ENCODE measurements at places on chromosomes 1 and 21.

DNA sequence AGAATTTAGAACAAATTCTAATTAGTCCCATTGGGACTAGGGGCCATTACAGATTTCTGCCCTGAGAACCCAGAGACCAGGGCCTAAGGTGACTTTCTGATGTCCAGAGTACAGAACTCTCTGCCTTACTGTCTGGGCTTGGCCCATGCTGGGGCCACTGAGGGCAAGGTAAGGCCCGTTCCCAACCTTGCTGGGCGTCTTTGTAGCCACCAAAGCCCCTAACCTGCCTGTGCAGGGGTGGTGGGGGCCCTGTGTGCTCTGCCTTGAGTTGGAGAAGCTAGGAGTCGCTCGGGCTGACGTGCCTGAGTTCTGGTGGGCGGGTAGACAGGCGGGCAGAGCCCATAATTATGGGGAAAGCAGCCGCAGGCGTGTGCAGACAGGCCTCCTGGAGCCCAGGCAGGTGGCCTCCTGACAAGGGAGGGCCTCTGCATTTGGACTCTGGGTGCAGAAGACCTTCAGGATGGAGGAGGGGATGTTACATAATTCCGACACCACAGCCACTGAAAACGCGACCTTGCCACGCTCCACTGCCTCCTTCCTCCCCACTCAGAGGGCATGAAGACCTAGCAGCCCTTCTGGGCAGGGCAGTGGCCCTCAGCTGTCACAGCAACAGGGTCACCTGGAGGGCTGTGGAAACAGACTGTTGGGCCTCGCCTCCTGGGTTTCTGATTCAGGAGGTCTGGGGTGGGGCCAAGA, 239.9 kb upstream of the TMEM51 start:
- no peak for DNase-seq

DNA sequence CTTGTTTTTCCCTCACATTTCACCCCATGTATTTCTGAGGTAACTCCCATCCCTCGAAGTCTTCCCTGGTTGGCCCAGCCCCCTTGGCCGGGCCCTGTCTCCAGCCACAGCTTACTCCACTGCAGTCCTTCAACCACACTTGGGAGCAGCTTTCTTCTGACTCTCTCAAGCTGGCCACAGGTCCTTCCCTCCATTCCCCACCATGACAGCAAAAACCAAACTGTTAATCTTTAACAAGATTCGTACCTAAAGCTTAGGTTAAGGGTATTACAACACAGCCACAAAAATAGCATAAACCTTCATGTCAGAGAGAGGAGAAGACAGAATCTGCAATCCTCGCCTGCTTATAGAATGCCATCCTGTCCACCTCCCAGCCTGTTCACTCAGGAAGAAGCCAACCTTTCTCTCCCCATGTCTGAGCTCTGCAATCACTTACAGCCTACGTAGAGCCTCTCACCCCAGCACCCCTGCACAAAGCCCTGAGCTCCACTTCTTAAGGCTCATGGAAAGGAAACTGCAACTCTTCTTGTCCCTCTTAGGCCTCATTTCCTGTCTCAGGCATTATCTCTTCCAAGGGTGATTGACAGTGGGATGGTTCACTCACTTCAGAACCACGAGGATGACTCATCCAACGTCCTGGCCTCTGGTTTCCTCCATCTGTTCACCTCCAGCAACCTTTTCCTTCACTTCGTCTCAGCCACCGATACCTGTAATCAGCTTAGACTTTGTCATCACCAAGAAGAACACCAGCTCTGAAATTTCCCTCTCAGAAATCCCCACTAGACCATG, 72.8 kb downstream of the CD2 start:
- DNase-seq = no peak

DNA sequence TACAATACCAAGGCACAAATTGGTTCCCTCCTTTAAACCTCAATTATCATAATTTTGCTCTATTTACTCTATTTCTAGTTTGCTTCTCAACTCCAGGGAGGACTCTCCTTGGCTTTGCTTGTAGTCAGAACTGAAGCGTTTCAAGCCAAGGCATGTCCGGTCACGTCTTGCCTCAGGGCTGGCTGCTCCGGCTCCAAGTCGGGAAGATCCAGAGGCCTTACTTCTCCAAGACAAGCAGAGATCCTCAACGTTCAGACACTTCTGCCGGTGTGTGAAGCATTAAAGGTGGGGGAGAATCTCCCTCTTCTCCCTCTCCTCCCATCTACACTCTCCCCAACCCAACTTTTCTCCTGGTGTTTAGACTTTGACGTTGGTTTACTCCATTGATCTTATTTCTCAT, 7.2 kb upstream of the HHAT start:
- DNase-seq = no peak

- DNase-seq = no peak
Observed at GRCh38 chr21:23307065-23307464, 2300.2 kb downstream of the MRPL39 start.

DNA sequence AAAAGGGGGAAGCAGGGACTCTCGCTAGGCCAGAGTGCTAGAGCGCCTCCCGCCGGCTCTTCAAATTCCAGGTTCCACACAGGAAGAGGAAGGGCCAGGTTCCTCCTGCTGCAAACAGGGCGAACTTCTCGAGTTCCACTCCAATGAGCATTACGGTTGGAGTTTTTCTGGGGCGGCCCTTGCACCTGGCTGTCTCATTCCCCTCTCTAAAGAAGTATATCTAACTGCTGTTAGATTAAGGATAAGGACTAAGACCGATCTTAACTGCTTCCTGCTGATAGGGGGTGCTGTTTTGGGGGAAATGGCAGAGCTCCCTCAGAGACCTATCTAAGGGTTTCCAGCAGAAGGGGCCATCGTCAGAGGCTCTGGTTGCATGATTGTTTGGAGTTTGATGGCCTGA, 138.0 kb downstream of the RABGAP1L start:
- no peak for DNase-seq

DNA sequence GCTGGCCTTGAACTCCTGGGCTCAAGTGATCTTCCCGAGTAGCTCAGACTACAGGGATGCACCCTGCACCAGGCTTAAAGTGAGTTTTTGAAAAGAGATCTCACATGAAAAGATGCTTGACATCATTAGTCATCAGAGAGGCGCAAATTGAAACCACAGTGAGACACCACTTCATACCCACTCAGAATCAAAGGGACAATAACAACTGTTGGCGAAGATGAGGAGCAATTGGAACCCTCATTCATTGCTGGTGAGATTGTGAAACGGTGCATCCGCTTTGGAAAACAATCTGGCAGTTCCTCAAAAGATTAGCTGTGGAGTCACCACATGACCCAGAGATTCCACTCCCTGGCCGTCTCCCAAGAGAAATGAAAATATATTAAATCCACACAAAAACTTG, 122.3 kb downstream of the PGBD5 start:
- DNase-seq = no peak

DNA sequence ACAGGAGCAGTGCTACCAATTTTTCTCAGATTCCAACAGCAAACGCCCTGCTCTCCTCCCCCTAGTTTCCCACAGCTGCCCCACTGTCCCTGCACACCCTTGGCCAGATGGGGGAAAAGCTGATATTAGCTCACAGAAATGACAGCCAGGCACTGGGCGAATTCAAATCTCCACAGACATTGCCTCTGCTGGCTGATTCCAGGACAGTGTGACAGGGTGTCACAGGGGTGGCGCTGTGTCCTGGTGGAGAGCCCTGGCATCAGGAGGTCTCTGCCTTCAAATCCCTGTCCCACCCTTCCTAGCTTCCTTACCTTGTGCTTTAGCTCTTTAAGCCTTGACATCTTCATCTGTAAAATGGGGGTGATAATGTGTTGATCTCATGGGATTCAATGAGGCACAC, 10.4 kb downstream of the OLIG1 start:
- DNase-seq = no peak

- DNase-seq = no peak
Observed at GRCh38 chr1:18285538-18285924, 177.9 kb downstream of the IGSF21 start.

GRCh38 chr1:234667600-234668576, 57.9 kb upstream of the IRF2BP2 start:
- no peak for DNase-seq

GRCh38 chr1:8384577-8384976, 66.7 kb downstream of the SLC45A1 start:
- DNase-seq = no peak

DNA sequence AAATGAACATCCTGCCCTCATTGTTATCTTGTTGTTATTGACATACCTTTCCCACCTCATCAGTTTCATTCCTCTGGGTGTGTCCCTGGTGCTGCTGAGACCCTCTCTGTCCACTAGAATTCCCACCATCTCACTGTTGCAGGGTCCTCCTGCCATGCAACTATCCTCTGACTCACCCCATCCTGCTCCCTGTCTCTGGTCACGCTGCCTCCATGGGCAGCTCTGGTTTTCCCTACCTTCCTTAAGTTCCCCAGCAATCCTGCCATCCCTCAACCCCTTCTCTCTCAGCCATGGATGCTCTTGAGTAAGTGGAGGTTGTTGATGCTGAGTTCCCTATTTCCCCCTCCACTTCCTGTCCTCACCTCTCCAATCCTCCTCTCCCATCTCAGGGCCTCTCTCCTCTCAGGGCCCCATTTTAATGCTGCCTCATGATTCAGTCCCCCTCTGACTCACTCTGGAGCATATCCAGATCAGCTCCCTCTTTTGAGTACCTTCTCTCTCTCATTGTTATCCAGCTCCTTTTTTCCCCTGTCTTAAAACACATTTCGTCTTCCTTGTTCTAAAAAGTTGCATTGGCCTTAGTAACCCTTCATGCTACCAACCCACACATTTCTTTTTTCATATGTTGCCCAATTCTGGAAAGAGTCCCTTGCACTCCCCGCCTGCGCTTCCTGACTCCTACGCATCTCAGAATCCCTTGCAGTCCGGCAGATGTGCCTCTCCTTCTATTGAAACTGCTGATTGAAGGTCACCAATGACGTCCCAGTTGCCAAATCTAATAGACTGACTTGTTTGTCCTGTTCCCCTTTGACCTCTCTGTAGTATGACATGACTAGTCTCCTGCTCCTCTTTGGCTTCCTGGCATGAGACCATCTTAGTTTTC, 92.0 kb downstream of the CNIH3 start:
- no peak for DNase-seq

GRCh38 chr1:36562181-36562685, 79.5 kb upstream of the CSF3R start:
- peak; percentile 1 for DNase-seq

DNA sequence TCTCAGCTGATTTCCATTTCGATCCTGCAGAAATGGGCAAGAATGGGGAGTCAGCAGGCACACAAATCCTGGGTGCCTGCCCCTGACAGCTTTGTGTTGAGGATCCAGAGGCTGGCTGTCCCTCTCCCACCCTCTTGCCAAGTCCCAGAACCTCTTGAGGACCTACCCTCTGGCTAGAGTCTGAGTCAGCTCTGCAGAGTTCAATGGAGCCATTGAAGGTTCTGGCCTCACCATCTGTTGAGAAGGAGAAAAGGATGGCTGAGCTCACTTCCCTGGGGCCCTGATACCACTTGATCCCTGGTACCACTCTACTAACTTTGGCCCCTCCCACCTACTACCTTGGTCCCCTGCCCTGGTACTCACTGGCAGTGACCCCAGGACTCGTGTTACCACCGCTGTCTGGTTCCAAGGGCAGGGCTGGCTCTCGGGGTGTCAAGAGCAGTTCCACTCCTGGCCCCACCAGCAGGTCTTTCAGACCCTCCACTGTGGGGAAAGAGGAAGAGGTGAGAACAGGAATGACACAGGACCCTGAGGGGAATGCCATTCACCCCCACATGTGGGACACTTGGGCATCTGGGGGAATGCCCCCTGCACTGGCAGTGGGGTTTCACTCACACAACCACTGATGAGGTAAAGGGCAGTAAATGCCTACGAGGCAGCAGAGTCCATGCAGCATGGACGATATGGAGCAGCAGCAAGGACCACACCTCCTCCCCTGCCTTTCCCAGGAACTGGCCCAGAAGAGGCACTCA, 10.5 kb downstream of the RXFP4 start:
- no peak for DNase-seq

DNA sequence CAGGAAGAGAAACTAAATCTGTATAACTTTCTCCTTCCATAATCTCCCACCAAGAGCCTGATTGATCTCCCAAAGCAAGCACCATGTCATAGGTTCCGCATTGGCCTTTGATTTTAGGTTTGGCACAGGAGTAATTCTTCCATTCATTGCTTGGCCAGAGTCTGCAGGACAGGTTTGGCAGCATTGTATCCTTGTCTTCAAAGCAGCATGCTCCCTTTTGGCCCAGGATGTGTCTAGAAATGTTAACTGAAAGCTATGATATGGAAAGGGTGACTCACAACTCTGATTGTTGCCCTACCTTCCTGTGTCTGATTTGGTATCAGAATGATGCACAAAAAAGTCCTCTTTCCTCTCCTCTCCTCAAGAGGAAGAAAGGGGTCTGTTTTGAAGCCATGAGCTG, 824.3 kb upstream of the PRMT6 start:
- DNase-seq = no peak

GRCh38 chr1:164667001-164667400, 108.0 kb downstream of the PBX1 start:
- no peak for DNase-seq

DNA sequence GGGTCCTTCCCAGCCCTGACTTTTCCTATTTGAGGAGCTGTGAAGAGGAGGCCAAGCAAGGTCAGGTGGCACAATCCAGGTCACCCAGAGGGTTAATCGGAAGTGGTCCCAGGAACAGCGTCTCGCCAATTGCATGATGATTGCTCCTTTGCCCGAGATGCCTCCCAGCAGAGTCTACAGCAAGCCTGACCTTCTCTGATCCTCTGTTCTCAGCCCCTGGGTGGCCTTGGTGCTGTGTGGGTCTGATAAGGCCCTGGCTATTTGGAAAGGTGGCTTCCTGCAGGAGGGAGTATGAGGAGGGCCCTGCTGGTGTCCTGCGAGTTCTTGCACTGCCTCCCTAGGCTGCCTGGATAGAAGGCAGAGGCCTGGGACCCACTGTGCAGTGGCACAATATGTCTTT, 116.2 kb downstream of the FOXD2 start:
- DNase-seq = no peak

DNA sequence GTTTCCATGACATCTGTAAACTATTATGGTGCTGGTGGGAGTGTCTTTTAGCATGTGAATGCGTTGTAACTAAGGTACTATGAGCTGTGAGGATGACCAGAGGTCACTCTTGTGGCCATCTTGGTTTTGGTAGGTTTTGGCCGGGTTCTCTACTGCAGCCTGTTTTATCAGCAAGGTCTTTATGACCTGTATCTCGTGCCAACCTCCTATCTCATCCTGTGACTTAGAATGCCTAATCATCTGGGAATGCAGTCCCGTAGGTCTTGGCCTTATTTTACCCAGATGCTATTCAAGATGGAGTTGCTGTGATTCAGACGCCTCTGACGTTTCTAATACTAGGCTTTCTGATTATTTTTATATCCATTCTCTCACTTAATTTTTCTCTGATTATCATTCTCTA, 9.4 kb downstream of the NCAM2 start:
- no peak for DNase-seq
